ENCODE measurements at places on chromosomes 2 and 18.

DNA sequence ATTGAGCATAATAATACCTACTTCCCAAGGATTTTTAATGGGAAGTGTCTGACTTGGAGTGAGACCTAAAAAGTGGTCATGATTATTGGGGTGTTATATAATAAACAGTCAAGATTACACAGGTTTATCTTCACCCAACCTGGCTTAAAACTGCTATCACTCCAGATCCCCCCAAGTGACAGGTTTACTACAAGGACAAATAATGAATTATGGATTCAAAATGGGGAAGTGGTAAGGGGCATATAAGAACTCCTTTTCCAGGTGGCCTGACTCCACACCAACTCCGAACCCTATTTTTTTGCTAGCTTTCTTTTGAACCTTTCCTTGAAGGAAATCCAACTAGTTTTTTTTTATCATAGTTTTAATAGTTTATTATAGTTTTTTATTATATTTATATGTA, 663.0 kb upstream of the FANCL start:
- no peak for DNase-seq

DNA sequence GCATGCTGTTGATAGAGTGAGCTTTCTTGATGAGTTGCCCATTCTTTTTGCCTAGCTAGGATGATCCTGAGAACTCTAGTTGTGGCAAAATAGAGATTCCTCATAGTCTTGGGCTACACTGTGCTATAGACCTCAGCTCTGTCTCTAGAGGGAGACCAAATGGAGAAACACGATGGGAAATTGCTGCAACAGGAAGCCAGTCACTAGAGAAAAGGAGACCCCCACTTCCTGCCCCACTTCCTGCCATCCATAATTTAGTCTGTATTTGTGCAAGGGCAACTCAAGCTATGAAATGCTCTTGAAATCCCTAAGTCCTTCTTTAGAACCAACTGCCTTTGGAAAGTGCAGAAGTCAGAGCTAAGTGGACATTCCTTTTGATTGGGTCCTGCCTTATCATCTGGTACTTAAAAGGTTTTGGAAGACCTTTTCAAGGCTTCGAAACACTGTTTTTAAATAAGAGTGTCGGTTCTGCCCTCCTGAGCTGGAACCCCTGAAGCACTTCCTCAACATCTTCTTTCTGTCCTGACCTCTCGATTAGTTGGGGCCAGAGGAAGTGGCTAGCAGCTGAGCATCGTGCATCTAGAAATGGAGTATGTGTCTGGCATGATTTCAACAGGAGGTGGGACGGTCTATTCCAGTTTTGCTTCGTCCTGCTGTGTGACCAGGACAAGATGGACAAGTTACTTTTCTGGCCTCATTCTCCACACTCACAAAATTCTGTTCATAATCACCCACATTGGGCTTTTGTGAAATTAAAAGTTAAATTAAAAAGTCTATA, 8.6 kb upstream of the KCNE4 start:
- no peak for DNase-seq

DNA sequence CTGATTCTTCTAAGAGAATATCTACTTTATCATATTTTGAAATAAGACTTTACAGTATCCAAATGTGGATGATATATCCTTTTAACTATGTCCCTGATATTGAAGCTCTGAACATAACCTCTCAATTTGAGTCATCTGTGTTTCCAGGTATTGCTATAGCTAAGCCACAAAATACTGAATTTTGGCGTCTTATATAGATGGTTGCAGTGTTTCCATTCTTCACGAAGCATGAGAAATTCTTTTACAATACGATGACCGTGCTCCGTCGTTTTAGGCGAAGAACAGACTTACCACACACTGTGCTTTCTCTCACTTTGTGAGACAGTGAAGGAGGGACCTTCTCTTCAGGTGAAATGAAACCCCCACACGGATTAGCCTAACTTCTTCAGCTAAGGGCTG, 45.3 kb downstream of the LRRFIP1 start:
- no peak for DNase-seq

GRCh38 chr2:11321847-11322246, 22.6 kb downstream of the ROCK2 start:
- DNase-seq, result no peak

DNA sequence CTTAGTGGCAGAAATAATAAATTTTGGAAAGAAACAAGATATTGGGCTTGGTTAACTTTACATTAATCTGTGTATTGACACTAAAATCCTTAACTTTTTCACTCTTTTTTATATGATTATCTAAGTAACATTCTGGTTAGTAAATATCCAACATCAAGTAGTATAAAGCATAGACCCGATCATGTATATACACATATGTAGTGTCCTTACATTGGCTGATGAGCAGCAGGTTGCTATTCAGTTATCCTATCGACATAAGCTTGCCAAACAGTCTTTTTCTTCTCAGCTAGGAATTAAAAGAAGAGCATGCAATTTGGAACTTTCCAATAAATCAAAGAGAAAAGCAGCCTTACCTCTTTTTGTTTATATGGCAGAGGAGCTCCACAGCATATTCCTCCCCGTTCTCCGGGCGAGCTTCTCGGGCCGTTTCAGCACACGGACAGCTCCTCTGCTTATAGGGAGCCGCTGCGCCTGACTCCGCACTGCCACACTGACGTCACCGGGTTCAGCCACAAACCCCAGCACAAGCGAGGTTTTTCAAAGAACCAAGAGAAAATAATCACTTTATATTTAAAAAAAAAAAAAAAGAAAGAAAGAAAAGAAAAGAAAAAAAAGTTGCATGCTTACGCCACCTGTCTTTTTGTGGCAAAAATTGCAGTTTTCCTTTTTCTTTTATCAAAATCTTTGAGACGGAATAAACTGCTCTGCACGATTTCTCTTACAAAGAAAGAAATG, at the start of gene SCG2:
Gene SCG2 (minus strand): TSS at position 430 of the 735 bp plus-strand sequence. CDS start 3,079 bp downstream, outside the sequence.
- DNase-seq, result peak; percentile 44

GRCh38 chr2:137870682-137871081, 93.6 kb upstream of the HNMT start:
- DNase-seq, result no peak

- no peak for DNase-seq
These were observed 76.9 kb upstream of the YWHAQ start for GRCh38 chr2:9707611-9708160.

- no peak for DNase-seq
These were observed 19.6 kb downstream of the ANO7 start for GRCh38 chr2:241208058-241208457.

GRCh38 chr2:167875529-167875928, 371.9 kb downstream of the STK39 start:
- no peak for DNase-seq

DNA sequence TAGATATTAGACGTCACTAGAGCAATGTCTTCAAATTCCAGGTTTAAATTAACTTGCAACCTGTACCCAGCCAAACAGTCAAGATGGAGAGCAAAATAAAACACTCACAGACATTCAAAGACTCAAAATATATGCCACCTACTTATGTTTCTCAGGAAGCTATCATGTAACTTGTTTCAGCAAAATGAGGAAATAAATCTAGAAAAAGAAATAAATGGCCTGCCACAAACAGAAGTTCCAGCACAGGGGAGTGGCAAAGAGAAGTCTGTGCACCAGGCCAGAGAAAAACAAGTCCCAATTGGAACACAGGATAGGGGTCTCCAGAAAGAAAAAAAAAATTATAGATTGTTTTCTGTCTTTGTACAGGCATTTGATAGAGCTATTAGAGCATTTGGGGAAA, 96.7 kb downstream of the LRP2 start:
- DNase-seq, result no peak

GRCh38 chr18:31634331-31634713, 42.6 kb downstream of the TTR start:
- no peak for DNase-seq

DNA sequence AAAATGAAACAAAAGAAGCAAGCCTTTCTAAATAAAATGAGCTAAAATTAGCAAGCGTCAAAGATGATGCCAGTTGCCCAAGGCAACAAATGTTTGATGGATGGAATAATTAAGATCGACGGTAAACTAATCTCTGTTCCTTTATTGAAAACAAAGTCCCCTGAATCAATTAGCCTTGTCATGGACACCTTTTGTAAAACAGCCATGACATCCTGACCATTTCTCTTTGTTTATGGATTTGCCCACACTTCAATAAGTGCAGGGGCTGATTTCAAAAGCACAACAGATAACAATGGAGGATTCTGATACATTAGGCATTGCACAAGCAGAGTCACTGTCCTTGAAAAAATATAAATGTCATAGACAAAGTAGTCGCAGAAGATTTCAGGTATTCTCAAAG, 160.1 kb upstream of the HNRNPA3 start:
- DNase-seq, result no peak

- no peak for DNase-seq
These were observed 126.2 kb upstream of the ZNF516 start for GRCh38 chr18:76621226-76621625.

GRCh38 chr2:127625572-127625951, 20.4 kb upstream of the GPR17 start:
- peak; percentile 21 for DNase-seq

- no peak for DNase-seq
These were observed 351.4 kb downstream of the LPIN1 start for GRCh38 chr2:12097859-12098258.

DNA sequence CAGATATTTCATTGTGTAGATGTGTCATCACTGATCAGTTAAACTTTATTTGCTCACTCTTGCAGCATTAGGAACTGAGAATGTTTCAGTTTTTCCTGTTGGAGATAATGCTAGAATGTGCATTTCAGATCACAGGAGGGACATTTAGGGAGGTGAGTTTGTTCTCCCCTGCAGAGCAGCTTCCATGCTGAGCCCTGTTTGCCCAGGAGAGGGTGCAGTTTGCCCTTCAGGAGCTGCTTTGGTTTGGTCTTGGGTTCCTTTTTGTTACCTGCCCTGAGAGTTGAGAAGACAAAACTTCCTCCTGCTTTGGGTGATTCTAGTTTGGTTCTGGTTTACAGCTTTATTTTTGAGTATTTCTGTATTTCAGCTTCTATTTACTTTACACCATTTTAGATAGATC, 49.9 kb downstream of the DGKD start:
- DNase-seq, result peak; percentile 73

DNA sequence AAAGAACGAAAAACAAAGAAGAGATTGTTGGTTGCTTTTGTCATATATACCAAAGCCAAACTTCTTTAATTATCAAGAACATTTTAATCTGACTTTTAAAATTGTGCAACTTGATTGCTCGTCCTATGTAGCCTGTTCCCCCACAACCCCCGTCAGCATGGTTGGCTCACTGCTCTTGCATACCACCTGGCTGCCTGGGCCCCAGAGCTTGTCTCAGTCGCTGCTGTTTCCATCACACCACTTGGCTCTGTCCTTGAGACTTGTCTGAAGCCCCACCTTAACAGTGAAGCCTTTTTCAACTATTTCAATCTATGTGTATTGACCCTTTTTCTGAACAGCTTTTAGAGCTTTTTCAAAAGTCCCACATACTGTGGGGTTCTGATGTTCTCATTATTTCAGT, 270.8 kb downstream of the ZNF407 start:
- DNase-seq, result no peak

DNA sequence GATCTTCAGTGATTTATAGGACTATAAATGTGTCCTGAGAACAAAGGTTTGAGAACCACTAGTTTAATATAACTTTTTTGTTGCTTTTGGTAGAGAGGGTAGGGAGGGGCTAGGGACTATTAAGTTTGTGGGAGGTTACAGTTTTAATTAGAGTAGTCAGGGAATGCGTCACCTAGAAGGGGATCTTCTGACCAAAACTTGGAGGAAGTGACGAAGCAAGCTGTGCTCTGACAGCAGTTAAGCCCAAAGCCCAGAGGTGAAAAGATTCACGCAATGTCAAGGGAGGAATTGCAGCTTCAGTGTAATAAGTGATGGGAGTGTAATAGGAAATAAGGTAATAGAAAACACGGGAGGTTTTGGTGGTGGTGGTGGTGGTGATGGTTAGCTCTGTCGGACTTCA, 8.1 kb downstream of the TDRD15 start:
- DNase-seq, result no peak

GRCh38 chr18:74139888-74140287, 7.7 kb downstream of the FBXO15 start:
- no peak for DNase-seq

- DNase-seq, result no peak
These were observed 11.5 kb upstream of the CELF4 start for GRCh38 chr18:37577051-37577611.

GRCh38 chr2:225122007-225122406, 79.7 kb upstream of the DOCK10 start:
- DNase-seq, result no peak

DNA sequence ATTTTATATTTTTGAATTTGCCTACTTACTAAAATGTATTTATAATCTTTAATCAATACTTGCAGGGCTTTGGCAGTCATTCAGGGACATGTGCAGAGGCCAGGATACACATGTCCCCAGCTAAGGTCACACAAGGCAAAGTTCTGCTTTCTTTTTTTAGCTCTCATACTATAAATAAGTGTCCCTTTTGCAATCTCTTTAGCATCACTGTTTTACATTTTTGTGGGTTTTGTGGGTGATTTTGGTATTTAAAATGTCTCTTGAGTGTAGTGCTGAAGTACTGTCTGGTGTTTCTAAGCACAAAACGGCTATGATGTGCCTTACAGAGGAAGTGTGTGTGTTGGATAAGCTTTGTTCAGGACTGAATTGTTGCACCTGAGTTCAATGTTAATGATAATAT, 309.0 kb upstream of the GULP1 start:
- DNase-seq, result no peak

- DNase-seq, result no peak
These were observed 38.3 kb downstream of the DSEL start for GRCh38 chr18:67478249-67478648.

DNA sequence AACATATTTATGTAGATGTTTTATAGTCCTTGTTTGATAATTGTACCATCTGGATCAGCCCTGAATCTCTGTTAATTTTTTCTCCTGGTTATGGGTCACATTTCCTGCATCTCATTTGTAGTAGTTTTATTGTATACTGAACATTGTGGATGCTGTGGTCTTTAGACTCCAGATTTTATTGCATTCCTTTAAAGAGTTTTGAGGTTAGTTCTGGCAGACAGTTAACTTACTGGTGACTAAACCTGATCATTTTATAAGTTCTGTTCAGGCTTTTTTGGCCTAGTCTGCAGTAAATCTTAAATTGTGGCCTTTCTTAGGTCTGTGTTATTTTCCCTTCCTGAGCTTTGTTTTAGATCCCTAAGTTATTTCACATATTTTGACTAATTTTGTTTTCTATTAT, 84.3 kb downstream of the FANCL start:
- DNase-seq, result no peak

DNA sequence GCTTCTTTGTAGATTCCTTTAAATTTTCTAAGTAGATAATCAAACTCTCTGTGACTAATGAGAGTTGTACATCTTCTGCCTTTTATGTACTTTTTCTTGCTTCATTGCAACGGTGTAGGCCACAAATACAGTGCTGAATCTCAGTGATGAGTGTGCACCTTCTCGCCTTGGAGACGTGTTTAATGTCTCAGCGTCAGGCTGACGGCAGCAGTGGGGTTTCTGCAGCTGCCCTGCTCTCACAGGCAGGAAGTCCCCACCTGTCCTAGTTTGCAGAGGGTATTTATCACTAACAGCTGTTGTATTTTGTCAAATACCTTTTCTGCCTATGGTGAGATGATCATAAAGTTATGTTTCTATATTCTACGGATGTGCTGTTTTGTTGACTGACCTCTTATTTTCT, 13.3 kb downstream of the AGXT start:
- DNase-seq, result no peak

Measured in left colon (tissue), 2 donors.